ENCODE measurements at places on chromosomes 7 and 10.

DNA sequence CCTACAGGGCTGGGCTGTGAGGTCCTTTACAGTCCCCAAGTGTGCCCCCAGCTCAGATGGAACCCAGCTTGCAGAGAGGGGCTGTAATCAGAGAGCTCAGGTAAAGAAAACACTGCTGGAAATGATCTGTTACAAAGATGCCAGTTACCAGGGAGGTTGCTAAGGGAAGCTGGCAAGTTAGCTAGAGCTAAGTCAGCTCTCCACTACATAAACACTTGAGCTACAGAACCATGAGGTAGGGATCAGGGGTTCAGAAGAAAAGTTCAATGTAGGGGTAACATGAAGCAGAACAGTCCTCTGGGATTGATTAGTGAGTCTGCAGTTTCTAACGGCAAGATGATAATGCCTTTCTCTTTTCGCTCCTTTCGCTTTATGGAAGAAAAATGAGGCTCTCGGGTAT, 53.1 kb upstream of the TM9SF3 start:
- DNase-seq: no peak

DNA sequence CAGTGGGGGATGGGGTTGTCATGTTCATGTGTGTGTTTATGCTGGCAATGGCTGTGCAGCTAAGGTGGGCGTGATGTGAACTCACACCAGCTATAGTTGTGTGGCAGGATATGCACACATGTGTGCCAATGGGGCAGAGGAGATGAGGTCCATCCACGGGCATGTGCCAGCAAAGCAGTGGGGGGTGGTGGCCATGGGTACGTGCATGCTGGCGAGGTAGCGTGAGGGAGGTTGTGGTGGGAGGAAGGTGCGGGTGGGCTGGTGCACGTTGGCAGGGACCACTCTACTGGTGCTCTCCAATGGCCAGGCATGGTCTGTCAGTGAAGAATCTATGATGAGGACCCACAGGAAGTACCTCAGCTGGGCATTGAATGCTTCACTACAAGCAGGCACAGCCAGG, 567.5 kb upstream of the SORCS1 start:
- no peak for DNase-seq

DNA sequence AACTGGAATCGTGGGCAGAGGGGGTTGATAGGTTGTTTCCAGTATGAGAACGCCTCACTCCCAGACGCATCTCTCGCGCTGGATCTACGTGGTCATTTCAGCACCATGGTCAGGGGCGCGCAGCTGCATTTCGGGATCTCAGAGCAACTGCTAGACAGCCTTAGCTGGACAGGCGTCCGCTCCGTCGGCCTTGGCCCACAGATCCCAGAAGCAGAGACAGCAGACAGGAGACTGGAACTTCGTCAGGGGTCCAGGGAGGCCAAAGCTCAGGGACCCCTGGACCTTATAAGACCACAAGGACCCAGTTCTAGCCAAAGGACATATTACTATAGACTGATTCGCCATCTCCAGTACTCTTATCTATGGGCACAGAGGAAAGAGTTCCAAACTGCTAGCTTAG, 5.3 kb downstream of the NEUROG3 start:
- DNase-seq: no peak

DNA sequence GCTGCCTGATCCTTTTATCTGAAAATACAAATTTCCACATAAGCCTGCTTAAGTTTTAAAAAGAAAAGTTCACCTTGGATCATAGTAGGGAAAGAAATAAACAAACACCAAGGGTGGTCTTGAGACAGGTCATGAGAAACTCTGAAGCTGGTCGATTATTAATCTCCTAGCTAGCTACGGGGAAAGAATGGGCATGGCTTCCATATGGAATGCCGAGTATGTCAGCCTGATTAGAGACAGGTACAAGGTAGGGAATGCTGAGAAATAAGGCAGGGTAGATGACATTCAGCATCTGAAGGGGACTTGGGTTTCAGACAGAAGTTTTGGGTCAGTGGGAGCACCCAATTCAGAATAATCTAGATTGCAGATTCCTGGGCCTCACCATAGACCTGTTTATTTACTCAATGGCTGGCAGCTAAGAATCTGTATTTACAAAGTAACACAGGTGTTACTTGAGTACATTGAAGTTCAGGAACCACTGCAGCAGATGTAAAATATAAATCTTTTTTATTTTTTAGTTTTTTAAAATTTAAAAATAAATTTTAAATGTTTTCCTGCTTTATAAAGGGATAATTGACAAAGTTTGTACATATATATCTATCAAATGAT, 49.0 kb downstream of the SCIN start:
- DNase-seq: no peak

GRCh38 chr10:103850572-103850895, 4.8 kb downstream of the SH3PXD2A start:
- no peak for DNase-seq

- DNase-seq: no peak
These were observed at the start of gene NXPH1 for GRCh38 chr7:8433477-8434289. Gene NXPH1, plus strand, starts transcription at chr7:8433609.

DNA sequence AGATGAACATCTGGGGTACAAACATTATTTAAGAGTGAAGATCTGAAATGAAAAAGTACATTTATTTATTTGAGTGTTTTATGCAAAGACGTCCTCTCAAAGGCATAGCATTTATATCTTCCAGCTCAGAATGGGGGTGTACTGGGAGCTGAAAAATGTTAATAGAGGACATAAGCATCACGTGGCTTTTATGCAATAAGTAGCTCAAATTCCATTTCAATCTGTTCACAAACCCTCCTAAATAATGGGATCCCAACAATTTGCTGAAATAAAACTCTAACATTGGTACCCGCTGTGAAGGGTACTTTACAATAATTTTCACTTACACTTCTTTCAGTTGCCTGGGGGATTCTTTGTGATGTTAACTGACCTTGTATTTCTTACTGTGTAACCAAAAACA, 172.0 kb downstream of the TAX1BP1 start:
- no peak for DNase-seq

DNA sequence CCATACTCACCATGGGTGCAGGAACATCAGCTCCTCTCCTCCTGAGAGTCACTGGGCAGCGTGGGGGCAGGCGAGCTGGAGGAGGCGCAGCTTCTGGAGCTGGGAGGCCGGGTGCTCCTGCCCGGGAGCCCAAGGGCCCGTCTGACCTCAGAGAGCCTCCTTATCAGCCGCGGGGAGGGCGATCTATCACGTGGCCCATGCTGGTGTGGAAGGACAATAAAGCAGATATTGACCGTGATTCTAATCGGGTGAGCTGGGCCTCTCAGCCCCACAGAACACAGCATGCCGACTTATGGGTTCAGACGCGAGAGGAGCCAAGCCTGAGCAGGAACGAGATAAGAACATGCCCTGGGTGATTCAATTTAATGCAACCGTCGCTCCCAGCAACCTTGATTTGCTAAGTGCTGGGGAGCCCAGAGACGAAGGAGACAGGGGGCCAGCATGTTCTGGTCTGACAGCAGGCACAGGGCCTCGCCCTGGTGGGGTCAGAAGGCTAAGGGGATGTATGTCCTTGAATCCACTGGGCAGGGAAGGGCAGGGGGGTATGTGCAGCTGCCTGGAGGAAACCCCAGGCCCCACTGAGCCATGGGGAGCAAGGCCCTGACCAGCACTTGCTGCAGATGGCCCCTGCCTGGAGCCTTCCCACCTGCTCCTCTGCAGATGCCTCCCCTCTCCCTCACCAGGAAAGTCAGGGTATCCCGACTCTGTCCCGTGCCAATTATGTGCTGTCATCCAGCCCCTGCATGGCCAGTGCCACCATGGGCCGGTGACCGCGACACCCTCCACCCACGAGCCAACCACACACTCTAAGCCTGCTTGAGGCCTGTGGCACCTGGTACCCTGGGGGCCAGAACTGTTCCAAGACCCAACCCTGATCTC, 95.3 kb upstream of the RET start:
- DNase-seq: no peak

DNA sequence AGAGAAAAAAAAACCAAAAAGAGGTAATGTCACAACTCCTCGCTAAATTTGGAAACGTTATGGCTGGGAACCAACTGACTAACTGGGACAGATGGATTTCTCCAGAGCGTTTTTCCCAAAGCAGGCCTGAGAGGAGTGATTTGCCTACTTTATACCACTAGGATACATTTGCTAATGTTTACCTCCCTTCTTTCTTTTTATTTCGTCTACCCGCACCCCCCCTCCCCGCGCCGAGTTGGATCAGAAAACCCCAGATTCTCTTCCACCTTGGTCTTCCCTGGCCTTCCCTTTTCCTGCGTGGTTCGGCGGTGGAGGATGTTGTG, 7.2 kb downstream of the CPA2 start:
- no peak for DNase-seq

DNA sequence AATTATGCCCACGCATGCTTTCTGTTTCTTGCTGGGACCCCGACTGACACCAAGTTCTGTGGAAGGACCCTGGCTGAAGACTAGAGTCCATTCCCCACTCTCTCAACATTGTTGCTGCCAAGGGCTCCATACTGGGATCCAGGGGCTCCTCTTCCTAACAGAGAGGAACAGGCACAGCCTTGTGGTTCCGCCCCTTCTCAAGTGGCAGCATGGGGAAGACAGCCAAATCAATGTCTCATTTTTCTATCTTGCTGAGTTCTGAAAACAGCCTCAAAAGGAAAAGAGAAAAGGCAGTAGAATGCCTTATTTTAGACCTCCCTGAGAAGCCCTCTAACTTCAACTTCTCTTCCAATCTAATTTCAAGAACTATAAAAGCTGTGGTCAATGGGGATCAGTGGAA, 23.7 kb upstream of the LAMB1 start:
- no peak for DNase-seq

GRCh38 chr7:1646957-1647891, 22.9 kb upstream of the ELFN1 start:
- no peak for DNase-seq

DNA sequence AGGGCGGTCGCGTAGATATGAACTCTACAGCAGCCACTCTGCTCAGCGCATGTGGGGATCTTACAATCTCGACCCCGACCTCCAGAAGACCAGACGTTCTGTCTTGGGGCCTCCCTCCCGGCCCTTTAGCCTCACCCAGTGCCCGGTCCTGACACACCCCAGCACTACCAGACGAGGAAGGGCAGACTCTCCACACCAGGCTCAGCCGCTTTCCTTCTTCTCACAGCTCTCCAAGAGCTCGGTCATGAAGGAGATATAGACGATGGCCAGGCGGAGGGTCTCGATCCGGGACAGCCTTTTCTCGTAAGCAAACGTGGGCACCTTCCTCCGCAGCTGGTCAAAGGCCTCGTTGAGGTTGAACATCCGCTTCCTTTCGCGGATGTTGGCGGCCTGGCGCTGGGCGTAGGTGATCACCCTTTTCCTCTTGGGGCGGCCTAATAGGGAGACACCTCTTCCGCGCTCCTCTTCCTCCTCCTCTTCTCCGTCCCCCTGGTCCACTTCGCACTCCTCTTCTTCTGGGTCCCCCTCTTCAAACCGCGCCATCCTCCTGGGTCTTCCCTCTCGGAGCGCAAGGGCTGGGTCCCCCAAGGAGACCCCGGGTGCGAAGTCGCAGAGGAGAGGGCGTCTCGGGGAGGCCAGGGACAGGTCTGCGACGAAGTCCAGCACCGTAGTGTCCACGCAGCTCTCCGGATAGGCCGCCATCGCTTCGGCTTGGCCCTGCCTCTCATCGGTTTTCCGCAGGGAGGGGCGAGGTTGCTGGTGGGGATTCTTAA, at the start of gene FERD3L:
Gene FERD3L, minus strand, starts transcription at position 761 of the 773 bp plus-strand sequence. Its CDS starts 59 bp downstream, at position 702.
- no peak for DNase-seq

DNA sequence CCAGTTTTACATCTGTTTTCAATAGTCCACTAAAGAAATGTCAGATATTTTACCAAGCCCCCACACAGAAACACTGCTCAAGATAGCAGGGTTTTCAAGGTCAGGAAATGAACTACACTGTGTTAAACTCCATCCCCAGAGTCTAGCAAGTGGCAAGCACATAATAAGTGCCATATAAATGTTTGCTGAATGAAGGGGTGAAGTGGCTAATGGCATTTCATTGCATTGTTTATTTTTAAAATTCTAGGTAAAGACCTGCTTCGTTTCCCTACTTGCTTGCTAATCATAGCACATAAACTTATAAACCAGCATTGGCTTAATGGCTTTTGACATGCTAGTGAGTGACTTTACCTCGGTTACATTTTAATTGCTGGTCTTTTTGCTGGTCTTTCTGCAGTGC, 322.6 kb downstream of the GRID1 start:
- DNase-seq: no peak

- DNase-seq: no peak
These were observed 14.4 kb downstream of the HTRA1 start for GRCh38 chr10:122475591-122476332.

GRCh38 chr7:42624471-42624870, 287.4 kb downstream of the C7orf25 start:
- DNase-seq: no peak

DNA sequence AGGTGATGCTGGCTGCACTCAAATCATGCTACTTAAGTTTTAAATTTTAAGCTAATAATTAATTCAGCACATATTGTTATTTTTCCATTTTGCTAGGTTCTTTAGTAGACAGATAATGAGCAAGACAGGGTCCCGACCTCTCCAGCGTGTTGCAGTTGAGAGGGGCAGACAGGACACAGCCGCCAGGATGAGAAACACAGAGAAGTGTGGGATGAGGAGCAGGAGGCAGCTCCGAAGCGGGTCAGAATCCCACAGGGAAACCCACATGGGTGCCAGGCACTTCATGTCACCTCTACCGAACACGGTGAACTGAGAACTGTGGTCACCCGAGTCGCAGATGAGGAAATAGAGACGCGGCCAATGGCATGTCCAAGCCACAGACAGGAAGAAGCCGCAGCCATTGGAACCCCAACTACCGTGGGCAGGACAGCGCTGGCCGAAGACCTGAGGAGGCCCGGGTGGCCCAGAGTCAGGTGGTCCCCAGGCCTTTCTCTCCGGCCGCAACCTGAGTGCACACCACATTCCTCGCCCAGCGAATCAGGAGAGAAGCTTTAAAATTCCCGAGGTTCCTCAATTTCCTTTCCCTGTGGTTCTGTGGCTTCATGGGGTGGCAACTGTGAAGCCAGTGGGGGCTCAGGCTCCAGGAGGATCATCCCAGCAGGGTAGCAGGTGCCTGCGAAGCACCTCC, 213.0 kb downstream of the DNAJB6 start:
- no peak for DNase-seq

- no peak for DNase-seq
These were observed 470.5 kb upstream of the LRRTM3 start for GRCh38 chr10:66455304-66455703.

DNA sequence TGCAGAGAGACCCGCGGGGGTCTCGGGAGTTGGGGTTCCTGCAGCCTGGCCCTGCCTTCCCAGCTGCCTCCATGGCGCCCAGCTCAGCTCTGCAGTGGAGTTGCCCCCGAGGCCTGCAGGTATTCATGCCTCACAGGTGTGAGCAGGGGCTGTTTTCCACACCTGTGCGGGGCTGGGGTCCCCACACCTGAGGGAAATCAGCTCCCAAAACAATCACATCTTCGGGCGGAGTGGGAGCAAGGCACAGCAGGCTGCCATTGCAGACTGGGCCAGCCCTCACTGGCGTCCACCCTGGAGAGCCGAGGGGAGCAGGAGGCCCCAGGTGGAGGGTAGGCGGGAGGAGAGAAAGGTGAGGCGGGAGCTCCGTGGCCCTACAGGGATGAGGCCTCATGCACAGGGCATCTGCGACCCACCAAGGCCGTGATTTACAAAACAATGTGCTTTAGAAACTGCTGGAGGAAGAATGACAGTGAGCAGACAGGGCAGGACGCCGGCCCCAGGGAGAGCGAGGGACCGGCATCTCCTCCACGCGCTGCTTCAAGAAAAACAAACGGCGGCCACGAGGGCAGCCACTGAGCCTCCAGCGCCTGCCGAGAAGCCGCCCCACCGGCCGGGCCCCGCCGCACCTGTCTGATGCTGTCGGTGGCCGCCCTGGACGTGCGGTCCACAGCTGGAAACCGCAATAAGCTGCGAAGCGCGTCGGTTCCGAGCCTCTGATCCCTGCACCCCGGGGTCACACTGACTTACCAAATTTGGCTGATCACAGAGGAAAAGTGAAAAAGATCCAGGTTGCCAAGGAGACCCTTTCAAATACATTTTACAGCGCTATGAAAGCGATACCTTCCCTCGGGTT, 53.0 kb upstream of the PDGFA start:
- no peak for DNase-seq

All from bone marrow (tissue), 2 donors.